ENCODE measurements at places on chromosomes 6 and 20. TPM values are rescaled to one million over a fixed set of nuclear protein-coding genes. Genes with fewer than 3 reads are reported as not detected.

C6orf163 gene
- 1.5 TPM for polyA plus RNA-seq

DNA sequence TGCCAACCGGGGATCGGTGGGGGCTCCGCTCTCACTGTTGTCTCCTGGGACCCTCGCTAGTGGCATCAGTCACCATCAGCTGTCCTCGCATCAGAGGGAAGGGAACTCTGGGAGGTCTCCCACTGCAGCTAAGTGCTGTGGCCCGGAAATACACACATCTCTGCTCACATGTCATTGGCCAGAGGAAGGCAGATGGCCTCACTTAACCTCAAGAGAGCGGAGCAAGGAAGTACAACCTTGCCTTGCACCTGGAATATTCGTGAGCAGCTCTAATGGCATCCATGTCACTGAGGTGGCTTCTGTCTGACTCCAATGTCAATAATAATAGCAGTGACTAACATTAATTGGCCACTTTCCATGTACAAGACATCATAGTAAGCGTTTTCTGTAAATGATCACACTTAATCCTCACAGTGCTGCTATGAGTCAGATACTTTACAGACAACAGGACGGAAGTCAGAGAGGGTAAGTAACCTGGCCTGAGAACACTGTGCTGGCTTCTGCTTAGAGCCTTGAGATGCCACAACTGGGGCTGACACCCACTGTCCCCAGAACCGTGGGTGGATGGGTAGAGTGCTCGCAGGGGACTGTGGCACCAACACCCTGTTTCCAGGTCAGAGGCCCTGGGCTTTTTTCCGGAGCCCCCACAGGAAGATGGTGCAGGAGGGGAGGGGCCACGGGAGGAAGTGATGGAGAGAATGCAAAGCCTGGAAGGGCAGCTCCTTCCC lies 6.0 kb downstream of the LHFPL5 start:
- no peak for DNase-seq

- no peak for DNase-seq
Measured at GRCh38 chr6:18203786-18204185, 48.6 kb downstream of the KDM1B start.

DNA sequence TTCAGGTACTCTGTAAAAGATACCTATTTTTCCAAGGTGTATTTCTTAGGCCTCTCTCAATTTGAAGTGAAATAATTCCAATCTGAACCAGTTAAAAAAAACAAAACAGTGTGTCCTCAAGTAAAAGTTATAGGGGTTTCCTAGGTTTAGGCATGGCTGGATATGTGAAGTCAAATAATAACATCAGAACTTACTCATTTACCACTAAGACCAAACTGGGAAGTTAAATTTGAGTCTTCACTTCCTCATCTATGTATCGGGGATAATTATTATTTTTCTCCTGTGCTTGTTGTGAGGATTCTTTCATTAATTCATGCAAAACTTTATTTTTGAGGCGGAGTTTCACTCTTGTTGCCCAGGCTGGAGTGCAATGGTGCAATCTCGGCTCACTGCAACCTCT lies 86.2 kb upstream of the PTPRK start:
- DNase-seq, result no peak

DNA sequence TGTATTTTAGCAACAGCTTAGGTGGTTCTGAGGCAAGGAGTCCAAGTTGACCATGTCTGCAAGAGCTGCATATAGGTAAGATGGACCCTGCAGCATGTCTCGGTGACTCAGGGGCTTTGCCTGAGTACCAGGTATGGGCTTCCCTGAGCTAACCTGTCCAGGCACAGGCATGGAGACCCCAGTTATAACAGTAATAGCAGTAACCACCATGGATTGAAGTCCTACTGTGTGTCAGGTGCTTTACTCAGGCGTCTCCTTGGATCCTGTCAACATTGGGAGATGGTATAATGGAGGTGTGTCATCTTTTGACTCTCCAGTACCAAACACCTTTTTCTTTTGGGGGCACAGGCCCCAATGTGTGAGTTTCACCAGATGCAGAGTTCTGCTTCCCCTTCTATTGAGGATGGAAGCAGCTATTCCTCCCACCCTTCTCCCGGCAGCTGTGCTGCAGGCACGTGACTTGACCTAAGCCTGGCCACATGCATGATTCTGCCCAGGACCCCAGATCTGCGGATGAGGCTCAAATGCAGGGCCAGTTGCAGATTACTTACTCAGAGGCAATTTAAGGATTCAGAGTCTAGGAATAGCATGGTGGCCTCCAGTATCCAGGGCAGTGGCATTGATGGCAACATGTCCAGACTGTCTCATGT lies 13.8 kb downstream of the TREM1 start:
- DNase-seq, result no peak

DNA sequence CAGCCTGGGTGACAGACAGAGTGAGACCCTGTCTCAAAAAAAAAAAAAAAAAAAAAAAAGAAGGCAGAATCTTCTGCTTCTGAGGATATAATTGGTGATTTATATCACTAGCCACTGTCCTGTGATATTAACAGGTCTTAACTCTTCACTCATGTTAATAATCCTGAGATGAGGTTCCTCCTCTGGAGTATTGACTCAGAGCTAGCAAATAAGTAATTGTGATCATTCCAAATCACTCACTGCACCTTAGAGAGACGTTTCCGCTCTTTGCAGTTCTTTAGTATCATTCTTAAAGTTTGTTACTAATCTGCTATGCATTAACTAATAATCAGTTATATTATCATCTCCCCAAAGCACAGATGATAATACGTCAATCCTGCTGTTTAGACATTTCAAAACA lies 41.6 kb upstream of the NOX3 start:
- no peak for DNase-seq

GRCh38 chr20:63177134-63177784 lies 38.7 kb downstream of the YTHDF1 start:
- no peak for DNase-seq

DNA sequence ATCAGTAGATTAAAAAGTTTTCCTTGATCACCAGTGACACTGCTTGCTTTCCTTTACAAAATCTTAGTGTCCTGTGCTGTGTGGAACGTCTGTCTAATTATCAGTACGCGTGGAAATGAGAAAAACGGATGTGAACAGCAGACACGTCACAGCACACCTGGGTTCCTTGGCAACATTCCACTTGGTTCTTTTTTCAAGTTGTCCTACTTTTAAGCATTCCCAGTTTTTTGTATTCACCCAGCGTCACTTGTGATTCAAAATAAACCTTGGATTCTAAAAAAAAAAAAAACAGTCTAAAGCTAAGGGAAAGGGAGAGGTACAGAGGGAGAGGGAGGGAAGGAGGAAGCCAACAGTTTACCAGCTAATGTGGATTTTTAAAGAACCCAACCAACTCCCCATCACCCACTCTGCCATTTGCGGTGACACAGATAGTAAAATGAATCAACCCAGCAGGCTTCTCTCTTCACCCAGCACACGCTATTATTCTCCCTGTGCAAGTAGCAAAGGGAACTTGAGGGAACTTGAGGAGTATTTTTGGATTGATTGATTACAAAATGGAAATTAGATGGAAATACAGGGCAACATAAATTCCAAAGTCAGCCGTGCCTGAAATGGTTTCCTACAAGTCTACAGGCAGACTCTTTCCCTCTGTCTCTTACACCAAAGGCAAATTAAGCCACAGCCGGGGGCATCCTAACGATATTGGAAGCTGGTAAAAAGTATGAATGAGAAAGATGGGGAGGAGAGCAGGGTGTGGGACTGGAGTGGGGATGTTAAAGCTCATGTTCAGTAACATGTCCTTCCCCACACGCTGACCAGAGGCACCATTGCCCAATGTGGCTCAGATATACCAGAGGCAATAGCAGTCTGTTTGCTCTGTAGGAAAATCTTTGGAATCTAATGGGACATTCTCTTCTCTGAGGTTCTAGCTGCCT lies 129.8 kb downstream of the SASH1 start:
- no peak for DNase-seq

ULBP1 gene
- polyA plus RNA-seq, result 0.58 TPM

- DNase-seq, result no peak
Measured at GRCh38 chr6:53818858-53819609, 24.2 kb downstream of the LRRC1 start.

Data from muscle of arm (tissue), 14 donors.